ENCODE measurements at places on chromosomes 5 and 9.

GRCh38 chr5:176642675-176643490, 4.4 kb upstream of the TSPAN17 start:
- no peak for DNase-seq

GRCh38 chr5:81639556-81639955, 111.3 kb downstream of the SSBP2 start:
- no peak for DNase-seq

DNA sequence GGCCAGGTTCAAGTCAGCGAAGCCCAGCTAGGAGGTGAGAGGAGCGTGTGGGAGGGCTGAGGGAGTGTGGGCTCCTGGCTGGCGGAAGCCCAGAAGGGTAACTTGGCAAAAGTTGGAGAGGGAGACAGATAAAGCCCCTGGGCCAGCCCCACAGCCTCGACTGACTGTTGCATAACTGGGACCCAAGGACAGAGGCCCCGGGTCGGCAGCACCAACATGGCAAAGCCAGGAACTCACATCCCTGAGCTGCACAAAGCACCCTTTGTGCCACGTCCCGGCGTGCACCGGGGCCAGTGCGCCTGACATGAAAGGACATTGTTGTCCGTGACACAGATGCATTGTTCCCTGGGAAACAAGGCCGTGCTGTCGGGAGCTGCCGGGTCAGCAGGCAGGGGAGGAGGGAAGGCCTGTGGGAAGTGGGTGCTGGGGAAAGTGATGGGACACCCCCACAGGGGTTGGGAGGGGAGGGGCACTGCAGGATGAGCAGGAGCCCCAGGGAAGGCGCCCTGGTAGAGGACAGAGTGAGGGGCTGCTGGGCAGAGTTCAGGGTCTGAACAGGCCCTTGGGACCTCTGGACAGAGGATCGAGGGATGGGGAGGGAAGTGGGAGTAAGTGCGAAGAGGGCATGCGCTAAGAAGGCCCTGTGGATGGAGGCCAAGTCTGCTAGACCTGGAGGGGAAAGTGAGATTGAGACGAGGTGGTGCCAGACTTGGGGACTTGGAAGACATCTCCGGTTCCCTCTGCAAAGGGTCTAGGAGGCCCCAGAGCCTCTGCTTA, 13.0 kb upstream of the DPM2 start:
- DNase-seq = no peak

GRCh38 chr9:71896761-71897160, 14.2 kb downstream of the ABHD17B start:
- no peak for DNase-seq

GRCh38 chr5:6770826-6771607, 57.8 kb downstream of the TENT4A start:
- DNase-seq = no peak

DNA sequence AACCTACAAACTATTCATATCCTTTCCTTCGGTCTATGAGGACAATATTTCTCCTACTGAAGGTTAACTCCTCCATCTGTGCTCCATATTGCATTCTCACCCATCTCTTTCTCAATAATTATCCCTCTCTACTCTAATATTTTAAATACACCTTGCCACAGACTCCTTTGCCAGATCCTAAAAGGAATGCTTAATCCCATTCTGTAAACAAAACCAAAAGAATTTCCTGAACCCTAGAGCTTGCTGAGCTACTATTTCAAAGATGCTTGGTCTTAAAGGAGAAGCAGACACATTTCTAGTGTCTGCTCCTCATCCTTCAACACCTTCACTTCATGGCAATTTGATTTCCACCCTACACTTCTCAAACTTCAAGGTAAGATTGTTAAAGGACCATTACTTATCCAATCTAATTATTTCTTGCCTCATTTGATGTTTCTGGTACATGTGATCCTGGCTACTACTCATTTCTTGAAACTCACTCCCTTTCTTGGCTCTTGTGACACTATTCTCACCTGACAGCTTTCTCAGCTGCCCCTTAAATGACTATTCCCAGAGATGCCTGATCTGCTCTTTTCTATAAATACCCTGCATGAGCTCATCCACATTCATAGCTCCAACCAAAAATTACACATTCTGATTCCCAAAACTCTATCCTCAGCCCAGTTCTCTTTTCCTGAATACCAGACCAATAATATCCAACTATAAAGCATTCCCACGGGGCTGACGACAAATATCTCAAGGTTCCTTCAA, 20.2 kb downstream of the HOMER1 start:
- DNase-seq = no peak

DNA sequence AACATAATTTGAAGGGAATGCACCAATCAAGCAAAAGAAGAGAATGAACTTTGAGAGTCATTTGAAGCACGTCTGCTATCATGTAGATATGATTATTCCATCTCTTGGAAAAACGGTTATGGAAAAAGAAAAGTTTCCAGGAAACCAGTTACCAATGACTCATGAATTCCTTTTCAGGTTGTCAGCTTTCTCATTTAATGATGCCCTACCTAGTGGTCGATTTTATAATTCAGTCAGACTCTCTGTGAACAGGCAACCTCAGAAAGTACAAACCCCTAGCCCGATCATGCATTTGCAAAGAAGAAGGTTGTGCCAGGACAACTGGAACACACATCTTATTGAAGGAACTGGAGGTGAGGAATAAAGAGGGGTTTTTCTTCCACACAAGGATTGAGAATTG, 355.1 kb upstream of the GRIA1 start:
- DNase-seq = no peak

GRCh38 chr5:74866596-74867162, 492 bp upstream of the FAM169A start:
- no peak for DNase-seq

DNA sequence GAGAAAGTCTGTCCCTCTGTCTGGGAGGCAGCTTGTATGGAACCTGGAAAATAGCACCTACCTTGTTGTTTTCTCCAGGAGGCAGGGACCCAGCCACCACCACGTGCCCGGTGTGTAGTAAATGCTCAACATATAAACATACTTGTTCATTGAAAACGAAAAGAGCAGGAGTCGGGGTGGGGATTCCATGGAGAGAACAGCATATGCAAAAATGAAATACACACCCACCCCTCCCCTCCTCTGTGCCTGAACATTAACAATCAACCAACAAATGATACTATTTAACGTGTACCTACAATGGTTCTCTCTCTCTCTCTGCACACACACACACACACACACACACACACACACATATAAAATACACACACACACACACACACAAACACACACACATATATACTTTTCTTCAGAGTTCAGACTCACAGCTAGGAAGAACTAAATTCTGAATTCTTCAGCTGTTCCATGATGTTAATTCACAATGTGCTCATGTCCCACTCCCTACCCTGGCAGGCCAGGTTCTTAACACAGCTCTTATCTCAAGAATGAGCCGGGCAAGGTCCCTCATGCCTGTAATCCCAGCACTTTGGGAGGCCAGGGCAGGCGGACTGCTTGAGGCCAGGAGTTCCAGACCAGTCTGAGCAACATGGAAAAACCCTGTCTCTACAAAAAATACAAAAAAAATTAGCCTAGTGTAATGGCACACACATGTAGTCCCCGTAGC, 16.3 kb upstream of the DENND1A start:
- no peak for DNase-seq

DNA sequence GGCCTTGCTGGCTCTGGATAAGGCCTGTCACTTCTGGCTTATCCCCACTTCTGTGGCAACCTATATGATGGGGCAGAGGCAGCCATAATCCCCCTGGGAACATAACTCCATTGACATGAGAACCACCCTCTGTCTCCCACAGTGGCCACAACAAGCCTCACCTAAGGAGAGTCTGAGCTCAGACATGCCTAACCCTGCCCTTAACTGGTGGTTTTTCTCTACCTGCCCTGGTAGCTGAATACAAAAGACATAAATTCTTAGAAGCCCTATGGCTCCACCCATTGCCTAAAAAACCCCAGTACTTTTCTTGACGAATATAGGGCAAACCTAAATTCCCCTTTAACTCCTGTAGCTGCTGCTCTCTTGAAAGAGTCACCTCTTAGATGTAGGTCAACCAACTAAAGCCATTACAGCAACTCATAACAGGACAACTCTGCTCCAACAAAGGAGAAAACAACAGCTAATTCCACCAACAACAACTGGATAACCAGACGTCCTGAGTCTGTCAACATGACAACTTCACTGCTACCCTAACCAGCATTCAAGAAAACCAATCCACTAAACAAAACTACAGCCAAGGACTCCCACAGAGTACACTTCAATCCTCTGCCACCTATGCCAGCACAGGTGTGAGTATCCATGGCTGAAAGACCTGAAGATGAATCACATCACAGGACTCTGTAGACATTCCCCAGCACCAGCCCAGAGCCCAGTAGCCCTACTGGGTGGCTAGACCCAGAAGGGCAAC, 427.7 kb downstream of the PRELID2 start:
- DNase-seq = no peak

DNA sequence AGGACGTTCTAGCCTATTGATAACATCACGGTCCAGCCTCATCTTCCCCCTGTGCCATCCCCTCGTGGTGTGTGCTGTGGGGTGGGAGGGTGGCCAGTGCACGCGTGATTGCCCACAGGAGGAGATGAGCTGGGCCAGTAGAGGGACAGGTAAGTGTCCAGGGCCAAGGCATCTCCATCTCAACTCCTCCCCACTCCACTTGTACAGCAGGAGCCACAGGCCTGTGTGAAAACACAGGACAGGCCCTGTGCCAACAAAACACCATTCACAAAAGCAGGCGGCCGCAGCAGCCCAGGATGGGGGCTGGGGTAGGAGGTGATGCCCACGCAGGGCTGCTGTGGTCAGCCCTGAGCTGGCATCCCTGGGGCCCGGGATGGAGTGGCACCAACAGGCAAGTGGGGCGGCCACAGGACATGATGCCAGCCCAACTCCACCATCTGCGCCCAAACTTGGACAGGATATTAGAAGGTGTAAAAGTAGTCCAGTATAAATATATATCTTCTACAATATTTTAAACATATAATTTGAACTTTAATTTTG, 32.6 kb downstream of the TPPP start:
- no peak for DNase-seq

DNA sequence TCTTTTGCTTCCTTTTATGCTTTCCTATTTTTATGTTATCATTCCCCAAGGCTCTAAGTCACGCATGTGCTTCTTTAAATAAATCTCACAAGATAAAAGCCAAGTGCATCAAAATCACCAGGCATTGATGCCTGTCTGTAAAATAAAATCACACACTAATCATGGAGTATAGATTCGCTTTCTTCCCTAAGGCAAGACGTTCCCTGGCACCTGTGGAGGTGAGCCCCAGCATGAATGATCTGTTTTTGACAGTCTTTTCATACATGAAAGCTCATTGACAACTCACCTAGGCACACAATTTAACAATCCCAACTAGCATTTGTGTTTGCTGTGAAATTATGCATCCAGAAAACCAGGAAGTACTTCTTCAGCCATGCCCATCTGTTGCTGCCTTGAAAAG, 146.9 kb upstream of the DMAC1 start:
- no peak for DNase-seq

Data from stimulated activated CD4-positive, alpha-beta T cell treated with anti-CD3 and anti-CD28 coated beads, Interleukin-1b, Interleukin-23, amount 100 ng/mL, for 1 hour (primary cell).